ENCODE measurements at places on chromosomes 1 and 21.

DNA sequence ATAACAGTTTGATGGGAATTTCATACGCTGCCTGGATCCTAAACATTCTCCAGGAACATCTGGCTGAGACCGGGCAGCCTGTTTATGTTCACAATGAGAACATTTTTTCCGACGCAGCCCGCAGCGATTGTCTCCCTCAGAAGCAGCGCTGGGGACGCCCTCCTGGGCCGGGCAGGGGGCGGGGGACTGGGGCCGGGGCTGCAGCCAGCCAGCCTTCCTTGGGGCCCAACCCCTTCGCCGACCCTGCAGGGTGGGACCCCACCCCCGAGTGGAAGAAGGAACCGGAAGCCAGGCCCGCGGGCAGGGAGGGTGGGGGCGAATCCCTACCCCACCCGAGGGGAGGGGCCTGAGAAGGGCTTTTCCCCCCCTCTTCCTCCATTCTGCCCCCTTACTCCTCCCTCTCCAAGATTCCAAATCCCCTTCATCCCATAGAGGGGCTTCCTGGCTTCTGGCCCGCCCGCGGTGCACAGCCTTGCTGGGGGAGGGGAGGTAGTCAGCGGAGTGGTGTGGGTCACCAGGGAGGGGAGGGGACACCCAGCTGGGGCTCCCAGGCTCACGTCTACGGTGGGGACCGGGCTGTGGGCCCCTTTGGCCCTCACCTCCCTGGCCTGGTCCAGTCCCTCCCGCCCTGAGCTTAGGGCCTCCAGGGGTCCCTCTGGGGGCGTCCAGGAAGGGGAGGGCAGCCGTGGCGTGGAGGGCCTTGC lies 60.6 kb downstream of the WNT9A start:
- DNase-seq = no peak

DNA sequence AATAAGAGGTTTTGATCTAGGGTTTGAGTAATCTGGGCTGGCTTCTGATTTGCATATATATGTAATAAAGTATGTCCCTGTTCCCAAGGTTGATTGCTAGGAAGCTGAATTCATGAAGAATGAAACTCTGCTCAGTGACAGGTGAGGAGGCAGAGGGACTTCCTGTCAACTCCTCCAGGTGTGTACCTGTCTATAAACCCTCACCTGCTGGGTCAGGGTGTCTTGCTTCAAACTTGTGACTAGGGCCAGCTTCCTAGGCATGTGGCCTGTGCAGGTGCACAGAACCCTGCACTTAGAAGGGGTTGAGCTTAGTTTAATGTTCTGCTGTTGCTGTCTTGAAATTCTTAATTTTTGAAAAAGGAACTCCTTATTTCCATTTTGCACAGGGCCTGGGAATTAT lies 21.1 kb downstream of the OLFML3 start:
- no peak for DNase-seq

GRCh38 chr1:17239420-17239819 lies 9.5 kb upstream of the PADI3 start:
- no peak for DNase-seq

DNA sequence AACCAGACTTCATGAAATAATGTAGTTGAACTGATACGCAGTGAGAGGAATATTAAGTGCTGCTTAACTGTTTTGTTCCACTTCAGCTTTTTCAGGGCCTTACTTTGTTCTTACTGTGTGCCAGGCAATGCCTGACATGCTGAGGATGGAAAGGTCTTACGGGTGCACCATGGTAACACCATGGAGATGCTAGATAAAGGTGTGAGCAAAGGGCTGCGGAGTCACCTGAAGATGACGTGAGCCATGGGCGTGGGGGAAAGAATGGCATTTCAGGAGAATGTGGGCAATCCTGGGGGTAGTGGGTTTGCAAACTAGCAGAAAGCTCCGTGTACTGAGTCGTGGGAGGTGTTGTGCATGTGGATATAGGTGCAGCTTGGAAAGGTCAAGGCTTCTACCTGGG lies 27.3 kb downstream of the MAN1C1 start:
- DNase-seq = no peak

DNA sequence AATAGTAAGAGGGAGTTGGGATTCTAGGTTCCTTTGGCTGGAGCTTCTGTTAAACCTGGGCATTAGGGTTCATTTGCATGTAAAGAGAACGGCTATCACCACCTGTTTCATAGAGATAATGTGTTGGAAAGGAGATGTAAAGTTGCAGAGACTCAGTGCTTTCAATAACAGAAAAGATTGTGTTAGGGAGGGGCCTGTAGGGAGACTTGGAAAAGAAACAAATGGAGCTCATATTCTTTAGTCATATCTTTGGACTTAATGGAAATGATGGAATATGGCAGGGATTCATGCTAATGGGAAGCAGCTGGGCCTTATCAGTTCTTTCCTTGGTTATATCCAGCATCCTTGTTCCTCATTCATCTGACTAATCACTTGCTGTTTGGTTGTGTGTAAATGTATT lies 144.9 kb downstream of the CD247 start:
- no peak for DNase-seq

DNA sequence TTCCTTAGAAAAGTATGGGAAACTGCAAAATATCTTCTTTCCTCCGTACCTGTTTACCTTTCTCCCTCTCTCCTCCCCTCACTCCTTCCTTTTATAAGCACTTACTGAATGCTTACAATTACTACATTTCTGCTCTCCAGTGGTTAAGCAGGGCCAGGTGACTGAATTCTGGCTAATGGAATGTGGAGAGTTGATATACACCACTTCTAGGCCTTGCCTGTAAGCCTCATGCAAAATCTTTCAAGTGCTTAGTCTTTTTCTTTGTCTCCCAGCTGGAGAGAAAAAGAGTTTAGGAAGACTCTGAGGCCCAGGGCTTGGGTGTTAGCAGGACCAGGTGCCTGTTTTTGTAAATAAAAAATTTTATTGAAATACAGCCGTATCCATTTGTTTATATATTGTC lies 77.7 kb upstream of the CACNA1E start:
- DNase-seq = no peak

DNA sequence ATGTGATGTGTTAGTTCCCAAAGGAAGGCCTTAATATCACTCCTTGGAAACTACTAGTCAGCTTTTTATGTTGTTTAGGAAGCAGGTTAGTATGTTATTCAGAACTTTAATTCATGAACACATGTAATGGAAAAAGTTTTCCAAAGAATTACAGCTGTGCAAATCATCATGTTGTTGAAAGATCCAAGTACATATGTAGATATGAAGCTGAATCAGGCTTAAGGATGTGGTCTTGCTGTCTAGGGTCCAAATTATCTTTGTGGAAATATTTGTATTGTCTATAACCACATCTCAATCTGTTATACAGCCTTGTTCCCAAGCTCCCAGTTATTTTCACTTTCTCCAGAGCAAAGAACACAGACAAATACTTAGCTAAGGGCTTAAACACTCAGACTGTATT lies 231.6 kb downstream of the TPR start:
- DNase-seq = no peak

DNA sequence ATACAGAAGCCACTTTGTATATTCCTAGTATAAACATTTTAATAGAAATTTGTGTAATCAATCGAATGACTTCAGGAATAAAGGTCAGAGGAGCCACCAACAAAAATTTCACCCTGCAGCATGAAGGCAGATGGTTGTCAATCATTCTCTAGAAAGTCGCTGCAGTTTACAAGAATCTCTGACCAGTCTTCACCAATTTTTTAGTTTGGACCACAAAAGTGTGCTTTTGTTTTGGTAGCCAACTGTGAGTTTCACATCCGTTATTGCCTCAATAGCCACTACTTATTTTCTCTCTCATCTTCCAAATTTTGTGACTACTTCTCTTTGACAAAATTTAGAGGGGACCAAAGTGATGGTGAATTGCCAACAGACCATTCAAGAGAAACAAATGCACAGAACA lies 1155.6 kb downstream of the AMY1C start:
- DNase-seq = no peak

- no peak for DNase-seq
Observed at GRCh38 chr1:86748622-86749373, 44.4 kb downstream of the SH3GLB1 start.

DNA sequence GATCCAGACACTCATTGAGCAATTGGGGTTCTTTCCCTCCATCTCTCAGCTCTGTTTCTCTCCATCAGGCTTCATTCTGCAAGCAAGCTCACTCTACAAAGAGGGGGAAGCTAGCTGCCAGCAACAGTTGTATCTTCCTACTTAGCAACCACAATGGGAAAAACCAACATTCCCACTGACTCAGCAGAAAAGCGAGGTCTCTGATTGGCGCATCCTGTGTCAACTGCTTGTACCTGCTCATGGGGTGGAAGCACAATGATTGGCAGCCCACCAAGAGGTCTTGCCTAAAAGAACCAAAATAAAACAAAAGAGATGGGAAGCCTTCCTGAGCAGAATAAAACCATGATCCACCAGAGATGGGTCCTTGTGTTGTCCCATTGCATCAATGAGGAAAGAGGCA lies 4.0 kb upstream of the CDA start:
- no peak for DNase-seq

DNA sequence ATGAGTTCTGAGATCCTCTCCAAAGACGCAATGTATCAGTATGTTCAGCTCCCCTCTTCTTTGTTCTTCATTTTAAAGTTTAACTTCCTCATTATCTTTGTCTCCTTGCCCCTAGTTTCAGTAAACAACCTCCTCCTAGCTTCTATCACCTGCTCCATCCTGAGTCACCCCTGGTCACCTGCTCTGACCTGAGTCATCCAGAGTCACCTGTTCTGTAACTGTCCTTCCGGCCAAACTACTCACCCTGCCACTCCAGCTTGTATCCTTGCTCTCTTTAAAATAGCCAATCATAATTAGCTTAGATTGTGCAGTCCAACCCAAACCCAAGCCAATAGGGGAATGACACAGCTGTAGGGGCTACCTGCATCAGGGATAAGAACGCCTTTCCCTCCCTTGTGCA lies 332.0 kb downstream of the OLFM3 start:
- no peak for DNase-seq

GRCh38 chr1:47215713-47216112 lies 16.3 kb downstream of the TAL1 start:
- no peak for DNase-seq

GRCh38 chr1:8520483-8520966 lies 202.6 kb downstream of the SLC45A1 start:
- DNase-seq = no peak

DNA sequence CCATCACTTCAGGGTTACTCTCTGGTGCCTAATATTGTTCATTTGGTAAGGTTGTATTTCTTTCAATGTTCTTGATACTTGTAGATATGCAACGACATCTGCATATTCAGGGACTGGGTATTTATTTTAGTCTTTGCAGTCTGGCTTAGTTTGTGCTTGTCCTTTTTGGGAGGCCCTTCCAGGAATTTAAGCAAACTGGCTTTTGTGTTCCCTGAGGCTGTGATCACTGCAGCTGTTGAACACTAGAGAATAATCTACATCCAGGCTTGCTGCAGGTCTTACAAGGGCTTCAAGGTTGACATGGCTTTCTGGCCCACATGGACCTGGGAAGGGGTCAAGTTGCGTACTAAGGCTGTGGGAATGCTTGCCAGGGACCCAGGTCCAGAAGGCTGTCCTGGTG lies 72.1 kb downstream of the CCDC18 start:
- no peak for DNase-seq

DNA sequence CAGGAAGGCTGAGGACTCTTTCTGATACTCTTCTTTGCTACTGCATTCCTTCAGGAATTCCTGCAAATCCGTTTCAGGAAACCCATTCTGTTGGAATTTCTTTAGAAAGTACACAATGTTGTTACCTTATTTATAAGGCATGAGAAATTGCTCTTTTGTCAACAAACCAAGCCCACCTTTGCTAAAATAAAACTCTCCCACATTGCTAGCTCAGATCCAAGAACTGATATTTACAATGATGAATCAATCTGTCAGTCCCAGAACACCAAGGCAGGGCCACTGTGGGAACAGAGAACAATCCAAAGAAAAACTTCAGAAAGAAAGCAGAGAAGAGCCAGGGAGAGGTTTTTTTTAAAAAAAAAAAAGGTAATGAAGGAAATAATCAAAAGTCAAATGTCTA lies 36.6 kb upstream of the LPAR3 start:
- DNase-seq = no peak

- DNase-seq = no peak
Observed at GRCh38 chr1:176791906-176792305, 328.9 kb downstream of the PAPPA2 start.

DNA sequence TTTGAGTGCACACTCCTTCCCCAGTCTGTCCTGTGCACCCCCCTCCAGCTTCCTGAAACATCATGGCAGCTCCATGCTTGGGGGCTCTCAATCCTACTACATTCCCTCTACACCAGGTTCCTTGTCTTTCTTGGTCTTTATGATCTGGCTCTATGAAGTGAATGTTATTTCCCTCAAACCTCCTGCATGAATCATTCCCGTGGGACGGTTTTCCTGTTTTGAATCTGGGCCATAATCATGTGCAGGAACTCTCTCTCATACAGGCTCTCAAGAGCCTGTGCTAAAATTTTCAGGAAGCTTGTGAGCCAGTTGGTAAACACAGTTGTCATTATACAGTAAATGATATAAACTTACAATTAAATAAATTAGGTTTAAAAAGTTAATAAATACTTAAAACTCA lies 89.8 kb upstream of the KCNE2 start:
- no peak for DNase-seq

DNA sequence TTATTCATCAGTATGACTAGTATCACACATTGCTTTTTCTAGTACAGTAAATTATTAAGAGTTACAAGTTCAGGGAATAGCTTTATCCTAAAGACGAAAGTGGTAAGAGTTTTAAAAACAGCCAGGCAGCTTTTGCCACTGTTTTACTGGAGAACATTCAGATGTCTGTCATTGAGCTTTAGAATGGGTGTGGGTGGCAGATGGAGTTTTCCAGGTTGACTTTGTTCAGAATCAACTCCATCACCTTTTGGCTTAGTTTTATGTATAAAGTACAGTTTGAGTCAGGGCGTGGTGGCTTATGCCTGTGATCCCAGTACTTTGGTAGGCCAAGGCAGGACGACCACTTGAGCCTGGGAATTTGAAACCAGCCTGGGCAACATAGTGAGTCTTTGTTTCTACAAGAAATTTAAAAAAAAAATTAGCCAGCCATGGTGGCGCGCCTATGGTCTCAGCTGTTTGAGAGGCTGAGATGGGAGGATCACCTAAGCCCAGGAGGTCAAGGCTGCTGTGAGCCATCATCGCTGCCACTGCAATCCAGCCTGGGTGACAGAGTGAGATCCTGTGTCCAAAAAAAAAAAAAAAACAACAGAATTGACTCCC lies 29.9 kb upstream of the PLEKHM2 start:
- no peak for DNase-seq

- DNase-seq = no peak
Observed at GRCh38 chr1:8284127-8284526, 33.8 kb upstream of the SLC45A1 start.

GRCh38 chr1:76371941-76372340 lies 297.4 kb downstream of the ST6GALNAC3 start:
- DNase-seq = no peak

Measured in activated T-cell treated with anti-CD3 and anti-CD28 coated beads for 24 hours (primary cell).